ENCODE measurements at places on chromosomes 6 and 20.

DNA sequence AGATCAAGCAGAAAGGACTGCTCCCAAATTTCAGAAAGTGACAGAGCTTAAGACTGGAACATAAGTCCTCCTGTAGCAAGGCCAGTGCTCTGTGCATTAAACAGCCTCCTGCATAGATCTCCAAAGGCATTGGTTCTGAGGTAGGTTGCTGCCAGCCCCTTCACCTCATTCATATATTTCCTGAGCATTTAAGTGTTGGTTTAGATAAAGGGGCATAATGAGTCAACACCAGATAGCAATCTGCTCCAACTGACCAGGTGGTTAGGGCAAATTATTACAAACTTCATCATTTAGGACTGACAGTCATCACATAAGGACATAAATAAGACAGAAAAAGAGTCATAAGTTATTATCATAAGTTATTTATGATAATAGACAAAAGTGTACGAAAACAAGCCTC, 10.7 kb downstream of the PTPRK start:
- DNase-seq = no peak

DNA sequence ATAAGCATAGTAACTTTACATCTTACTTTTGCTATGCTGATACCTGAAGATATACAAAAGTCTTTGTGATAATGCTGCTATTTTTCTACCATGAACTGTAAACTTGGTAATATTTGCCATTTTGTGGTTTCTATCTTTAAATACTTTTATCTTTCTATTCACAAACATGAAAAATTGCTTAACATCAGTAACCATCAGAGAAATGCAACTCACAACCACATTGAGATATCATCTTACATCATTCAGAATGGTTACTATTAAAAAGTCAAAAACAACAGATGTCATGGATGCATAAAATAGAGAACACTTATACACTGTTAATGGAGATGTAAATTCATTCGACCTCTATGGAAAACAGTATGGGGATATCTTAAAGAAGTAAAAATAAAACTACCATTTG, 112.0 kb downstream of the TRDN start:
- no peak for DNase-seq

GRCh38 chr20:19453862-19454261, 241.4 kb downstream of the SLC24A3 start:
- DNase-seq = peak; percentile 2

DNA sequence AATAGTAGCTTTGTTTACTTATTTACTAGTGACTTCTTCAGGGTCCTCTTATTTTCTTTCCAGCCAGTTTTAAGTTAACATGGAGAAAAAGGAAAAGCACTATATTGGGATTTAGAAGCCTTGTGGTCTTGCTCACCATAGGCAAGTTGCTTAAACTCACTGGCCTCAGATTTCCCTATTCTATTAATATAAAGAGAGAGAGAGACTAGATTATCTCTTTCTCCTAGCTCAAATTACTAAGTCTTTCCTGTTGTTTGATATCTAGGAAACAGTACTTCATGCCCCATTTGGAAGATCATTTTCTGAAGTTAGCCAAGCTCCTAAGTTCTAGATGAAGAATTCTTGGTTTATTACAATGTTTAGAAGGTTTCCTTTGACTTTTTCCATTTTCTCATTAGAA, 32.5 kb downstream of the CTNNBL1 start:
- no peak for DNase-seq

DNA sequence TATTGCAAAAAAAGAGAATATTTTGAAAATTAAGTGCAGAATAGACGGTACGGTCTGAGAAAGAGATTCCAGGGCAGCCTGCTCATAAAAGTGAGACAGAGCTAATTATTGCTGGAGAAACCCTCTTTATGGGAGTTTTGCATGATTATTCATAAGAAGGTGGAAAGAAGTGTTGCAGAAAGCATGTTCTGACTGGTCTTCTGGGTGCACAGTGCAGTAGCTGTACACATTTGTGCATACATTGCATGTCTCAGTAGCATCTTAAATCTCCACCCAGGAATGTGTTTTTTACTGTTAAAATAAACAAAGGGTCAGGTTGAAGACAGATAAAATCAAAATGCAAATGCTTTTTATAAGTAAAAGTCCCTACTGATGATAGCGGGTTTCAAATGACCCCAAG, 1813.6 kb upstream of the DEFB115 start:
- no peak for DNase-seq

DNA sequence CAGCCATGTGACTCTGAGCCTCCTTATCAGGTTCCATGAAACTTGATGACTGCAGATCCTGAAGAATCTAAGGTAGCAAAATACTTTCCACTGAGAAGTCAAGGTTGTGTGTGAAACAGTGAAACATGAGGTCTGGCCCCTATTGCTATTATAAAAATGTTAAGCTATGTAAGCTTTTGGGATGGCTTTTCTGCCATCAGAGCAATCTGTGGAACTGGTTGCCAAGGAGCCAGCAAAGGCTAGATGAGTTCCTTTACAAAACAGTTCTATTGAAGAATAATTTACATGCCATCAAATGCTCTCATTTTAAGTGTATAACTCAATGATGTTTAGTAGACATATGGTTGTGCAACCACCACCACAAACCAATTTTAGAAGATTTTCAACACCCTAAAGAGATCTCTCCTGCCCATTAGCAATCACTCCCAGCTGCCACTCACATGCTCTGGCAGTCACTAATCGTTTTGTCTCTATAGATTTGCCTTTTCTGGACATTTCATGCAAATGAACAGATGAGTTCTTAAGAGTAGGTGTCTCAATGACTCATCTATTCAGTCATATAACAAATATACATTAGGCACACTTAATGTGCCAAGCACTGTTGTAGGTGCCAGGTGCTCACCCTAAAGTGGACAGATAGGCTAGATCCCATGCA, 19.9 kb upstream of the MEP1A start:
- DNase-seq = no peak

DNA sequence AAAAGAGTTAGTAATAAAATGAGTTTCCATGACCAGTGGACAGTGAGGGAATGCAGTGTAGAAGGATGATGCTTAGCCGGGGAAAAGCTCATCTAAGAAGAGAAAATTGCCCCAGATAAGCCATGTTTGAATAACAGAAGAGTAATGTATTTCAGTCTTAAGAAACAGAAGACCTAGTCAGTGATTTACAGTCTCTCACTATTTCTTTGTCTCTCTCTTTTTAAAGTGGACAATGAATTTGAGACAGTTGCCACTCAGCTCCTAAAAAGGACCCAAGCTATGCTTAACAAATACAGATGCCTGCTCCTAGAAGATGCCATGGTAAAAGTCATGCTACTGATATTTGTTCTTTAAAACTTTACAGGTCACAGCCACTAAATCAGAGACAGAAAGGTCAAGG, 19.4 kb upstream of the RPL7L1 start:
- no peak for DNase-seq

- DNase-seq = no peak
Observed at GRCh38 chr6:135830452-135830881, 21.0 kb upstream of the PDE7B start.

GRCh38 chr6:28719275-28719940, 193.7 kb downstream of the GPX5 start:
- peak; percentile 72 for DNase-seq

GRCh38 chr6:87929843-87930288, 117.8 kb upstream of the SPACA1 start:
- DNase-seq = peak; percentile 94

GRCh38 chr20:58429303-58429702, 40.3 kb downstream of the VAPB start:
- DNase-seq = no peak

DNA sequence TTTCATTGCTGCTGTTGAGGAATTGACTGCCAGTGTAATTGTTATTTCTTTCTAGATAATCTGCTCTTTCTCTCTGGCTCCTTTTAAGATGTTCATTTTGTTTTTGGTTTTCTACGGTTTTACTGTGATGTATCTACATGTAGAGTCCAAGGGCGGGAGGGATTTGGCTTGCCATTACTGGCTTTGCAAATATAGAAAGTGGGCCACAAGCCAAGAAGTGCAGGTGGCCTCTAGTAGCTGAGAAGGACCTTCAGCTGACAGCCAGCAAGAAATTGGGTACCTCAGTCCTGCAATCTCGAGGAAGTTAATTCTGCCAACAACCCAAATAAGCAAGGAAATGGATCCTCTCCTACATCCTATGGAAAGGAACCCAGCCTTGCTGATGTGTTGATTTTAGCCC, 42.8 kb upstream of the GLP1R start:
- no peak for DNase-seq

DNA sequence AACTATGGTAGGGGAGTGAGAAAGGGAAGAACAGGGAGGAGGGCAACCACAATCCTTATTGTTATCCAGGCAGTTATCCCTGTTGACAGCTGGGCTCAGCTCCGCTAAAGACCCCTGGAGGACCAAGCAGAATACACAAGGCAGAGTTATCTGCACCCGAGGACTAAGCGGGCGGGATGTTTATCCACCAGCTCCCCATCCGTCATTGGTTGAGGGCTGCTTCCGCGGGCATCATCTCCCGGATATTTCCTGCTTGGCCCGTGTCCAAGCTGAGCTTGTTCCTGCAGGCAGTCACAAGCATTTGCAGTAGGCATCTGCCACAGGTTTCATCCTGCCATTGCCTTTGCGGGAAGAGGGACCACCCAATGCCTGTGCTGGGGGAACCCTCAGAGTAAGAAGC, 102.1 kb downstream of the DLGAP4 start:
- peak; percentile 24 for DNase-seq

GRCh38 chr20:20497242-20497978, 129.5 kb downstream of the INSM1 start:
- no peak for DNase-seq

GRCh38 chr6:140542863-140543262, 1168.4 kb upstream of the CITED2 start:
- no peak for DNase-seq

GRCh38 chr6:55014321-55015088, 159.8 kb upstream of the HCRTR2 start:
- DNase-seq = no peak

DNA sequence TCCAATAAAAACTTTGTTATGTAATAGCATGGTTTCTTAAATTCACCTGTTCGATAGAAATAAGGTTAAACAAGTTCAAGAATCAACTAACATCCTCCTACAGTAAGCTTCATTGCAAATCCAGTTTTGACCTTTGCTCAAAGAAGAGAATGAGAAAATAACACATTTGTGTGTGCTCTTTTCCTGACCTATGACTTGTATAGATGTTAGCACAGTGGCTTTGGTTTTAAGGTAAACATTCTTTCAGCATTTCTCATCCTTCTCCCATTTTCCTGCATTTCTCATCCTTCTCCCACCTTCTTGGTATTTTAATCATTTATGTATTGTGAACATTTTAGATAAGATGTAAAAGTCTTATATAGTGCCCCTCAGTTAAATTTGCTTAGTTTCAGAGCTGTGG, 73.9 kb downstream of the PLCB1 start:
- no peak for DNase-seq

DNA sequence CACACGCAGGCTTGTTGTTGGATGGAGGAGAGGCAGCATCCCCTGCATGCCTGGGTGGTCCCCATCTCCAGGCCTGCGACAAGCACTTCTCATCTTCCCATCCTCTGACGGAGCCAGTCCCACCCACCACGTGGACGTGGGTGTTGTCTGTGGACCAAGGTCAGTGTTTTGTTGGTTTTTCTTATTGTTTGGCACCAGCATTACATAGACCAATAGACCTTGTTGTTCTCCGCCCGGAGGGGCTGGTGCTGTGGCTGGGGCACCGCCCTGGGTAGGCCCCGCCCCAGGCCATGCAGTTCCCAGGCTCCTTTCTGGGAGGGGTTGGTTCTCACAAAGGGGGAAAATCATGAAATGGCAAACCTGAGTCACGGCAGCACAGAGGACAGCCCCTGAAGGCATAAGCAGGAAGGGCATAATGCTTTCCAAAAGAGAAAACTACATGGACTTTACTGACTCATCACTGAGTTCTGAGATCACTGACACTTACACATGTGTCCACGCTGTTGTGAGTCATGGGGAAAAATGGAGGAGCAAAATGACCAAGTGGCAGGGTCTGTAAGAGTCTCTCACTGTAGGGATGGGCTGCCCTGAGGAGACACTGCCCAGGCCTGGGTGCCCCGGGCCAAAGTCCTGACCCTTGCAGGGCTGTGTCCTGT, 90.8 kb downstream of the THBS2 start:
- DNase-seq = no peak

GRCh38 chr6:35218021-35218420, 4.3 kb downstream of the SCUBE3 start:
- DNase-seq = no peak

DNA sequence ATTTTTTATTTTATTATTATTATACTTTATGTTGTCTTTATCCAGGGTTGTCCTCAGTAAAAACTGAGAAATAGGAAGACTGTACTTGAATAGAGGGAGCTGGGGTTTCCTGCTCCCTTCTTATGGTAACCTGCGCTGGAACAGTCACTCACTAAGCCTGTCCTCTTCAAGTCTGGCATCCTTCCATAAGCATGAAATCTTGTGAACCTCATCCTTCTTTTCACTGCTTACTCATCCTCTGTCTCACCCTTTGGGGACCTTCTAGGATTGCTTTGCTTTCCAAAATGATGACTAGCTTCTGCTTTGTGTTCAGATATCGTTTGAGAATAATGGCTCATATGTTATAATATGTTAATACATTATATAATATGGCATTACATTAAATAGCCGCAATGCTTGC, 90.6 kb downstream of the C6orf118 start:
- DNase-seq = no peak

GRCh38 chr6:34144581-34145160, 1.2 kb downstream of the GRM4 start:
- no peak for DNase-seq

GRCh38 chr20:61649105-61649859, 397.2 kb downstream of the CDH4 start:
- no peak for DNase-seq

- DNase-seq = no peak
Observed at GRCh38 chr6:153989989-153990388, 49.1 kb upstream of the OPRM1 start.

DNA sequence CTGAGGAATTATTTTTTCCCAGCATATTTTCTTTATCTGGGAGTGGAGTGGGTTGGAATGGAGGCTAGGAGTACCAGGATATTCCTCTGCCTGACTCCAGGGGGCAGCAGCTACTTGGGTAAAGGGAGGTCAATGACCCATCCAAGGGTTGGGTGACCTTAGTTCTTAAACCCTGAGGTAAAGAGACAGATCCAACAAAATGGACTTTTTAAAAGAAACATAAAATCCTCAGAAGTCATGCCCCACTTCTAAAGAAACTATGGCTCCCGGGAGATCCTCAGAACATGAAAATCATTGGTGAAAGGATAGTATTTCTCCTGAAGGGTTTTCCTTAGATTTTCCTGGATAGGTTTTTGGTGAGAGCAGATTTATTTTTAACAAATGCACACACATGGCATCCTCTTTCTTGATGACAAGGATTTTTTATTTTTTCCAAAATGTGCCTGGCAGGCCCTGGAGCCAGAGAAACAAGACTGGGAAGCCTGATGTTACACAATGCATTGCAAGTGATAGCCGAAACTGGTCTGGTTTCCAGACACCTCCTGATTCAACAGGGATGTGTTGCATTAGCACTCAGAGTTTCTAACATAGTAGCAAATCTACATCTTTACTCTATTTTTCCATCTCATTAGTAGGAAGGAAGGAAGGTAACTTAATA, 240.9 kb upstream of the BTBD3 start:
- peak; percentile 83 for DNase-seq

- DNase-seq = no peak
Observed at GRCh38 chr6:109514946-109515345, 31.9 kb upstream of the ZBTB24 start.

Measured in GM23338 (cell line).